ENCODE measurements at places on chromosomes 6 and 20. TPM values are rescaled to one million over a fixed set of nuclear protein-coding genes. Genes with fewer than 3 reads are reported as not detected.

The SRXN1 gene
- 327 TPM for total RNA-seq

The OR2B6 gene
- total RNA-seq, result 0.15 TPM

The NRSN1 gene
- not detected for total RNA-seq

The GPR31 gene
- not detected for total RNA-seq

The WFDC10B gene
- not detected for total RNA-seq

The LHFPL5 gene
- not detected for total RNA-seq
